ENCODE measurements at places on chromosomes 12 and 14.

GRCh38 chr12:72612171-72612570 is 340.0 kb downstream of the TRHDE start:
- H3K36me3 ChIP-seq: no peaks in the 10 kb centered on the region
- H3K4me3 ChIP-seq: no peak overlapping the region
- H3K27me3 ChIP-seq: no peaks in the 10 kb centered on the region
- DNase-seq: peak; percentile 80

DNA sequence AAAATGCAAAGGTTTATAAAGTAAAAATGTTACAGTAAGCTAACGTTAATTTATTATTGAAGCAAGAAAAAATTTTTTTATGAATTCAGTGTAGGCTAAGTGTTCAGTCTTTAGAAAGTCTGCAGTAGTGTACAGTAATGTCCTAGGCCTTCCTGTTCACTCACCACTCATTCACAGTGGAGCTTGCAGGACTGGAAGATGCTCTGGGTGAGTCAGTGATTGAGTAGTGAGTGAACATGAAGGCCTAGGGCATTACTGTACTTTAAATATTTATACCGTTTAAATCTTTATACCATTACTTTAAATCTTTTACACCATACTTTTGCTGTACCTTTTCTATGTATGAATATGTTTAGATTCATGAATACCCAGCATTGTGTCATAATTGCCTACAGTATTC is 120.3 kb upstream of the SLC38A4 start:
- no peaks in the 10 kb centered on the region for H3K4me1 ChIP-seq
- no peak for DNase-seq
- no peak overlapping the region for H3K4me3 ChIP-seq
- H3K36me3 ChIP-seq: no peaks in the 10 kb centered on the region
- H3K27ac ChIP-seq: no peak overlapping the region

DNA sequence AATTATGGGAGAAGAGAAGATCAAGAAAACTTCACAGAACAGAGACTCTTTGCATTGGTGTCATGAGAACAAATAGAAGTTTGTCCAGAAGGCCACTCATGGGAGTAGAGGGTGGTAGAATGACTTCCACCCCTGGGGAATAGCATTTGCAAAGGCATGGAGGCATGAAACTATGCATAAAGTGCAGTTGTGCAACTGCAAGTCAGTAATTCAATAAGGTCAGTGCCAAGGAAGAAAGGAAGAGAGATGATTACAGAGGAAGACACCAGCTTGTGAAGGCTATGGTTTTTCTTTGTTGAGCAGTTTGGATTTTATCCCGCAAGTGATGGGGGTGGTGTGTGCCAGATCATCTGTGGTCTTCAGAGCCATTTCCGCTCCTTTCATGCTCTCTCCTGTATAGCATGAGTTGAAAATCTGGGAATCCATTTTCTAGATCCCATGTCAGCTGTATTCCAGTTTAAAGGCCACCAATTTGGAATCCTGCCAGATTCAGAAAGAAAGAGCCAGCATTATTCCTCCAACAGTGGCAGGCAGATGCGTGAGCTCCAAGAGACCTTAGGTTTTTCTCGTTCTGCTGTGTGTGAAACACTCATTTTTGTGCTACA is 67.6 kb upstream of the GRIN2B start:
- H3K36me3 ChIP-seq: no peaks in the 10 kb centered on the region
- H3K27me3 ChIP-seq: no peaks in the 10 kb centered on the region

DNA sequence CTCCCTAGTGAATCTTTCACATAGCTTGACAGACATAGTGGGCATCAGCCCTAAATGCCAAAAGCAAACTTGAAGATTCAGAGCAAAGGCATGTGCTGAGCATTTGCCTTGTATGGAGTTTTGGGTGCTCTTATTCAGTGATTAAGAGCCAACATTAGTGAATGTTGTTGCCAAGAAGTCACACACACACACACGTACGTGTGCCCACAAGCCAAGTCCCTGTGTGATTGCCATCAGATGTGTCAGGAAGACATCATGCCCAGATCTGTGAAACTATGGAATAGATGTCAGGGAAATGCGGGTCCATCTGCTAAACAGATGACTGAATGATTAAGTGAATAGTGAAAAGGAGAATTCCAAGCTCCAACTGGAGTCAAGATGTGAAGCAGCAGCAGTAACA is 149.0 kb downstream of the AKAP6 start:
- no peak overlapping the region for H3K27ac ChIP-seq
- no peaks in the 10 kb centered on the region for H3K36me3 ChIP-seq
- no peak overlapping the region for H3K4me3 ChIP-seq
- no peaks in the 10 kb centered on the region for H3K27me3 ChIP-seq

GRCh38 chr12:77835969-77836368 is 5.3 kb downstream of the NAV3 start:
- H3K4me3 ChIP-seq: no peak overlapping the region
- no peaks in the 10 kb centered on the region for H3K4me1 ChIP-seq
- no peaks in the 10 kb centered on the region for H3K36me3 ChIP-seq
- H3K27me3 ChIP-seq: no peaks in the 10 kb centered on the region
- no peak for DNase-seq

DNA sequence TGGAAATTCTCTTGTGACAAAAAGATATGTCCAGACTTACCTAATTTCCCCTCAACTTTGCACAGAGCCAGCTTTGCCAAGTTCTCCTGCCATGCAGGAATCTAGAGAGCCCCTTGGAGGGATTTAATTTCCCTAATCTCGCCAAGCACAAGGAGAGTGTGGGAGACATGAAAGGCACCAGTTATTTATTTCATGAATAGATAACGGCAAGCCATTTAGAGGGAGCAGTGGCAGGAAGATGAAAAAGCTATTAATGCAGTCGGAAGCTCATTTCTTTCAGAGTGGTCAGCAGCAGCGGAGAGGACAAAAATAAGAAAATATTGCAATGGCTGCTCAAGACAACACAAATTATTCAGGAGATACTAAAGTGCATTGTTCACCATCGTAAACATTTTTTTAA is 150.9 kb upstream of the WSCD2 start:
- no peak overlapping the region for H3K27ac ChIP-seq
- H3K27me3 ChIP-seq: no peaks in the 10 kb centered on the region
- no peak for DNase-seq
- no peak overlapping the region for H3K4me3 ChIP-seq
- no peaks in the 10 kb centered on the region for H3K36me3 ChIP-seq

- no peaks in the 10 kb centered on the region for H3K27me3 ChIP-seq
- no peaks in the 10 kb centered on the region for H3K36me3 ChIP-seq
- peaks cover 3% of the 10 kb centered on the region for H3K4me1 ChIP-seq
- H3K4me3 ChIP-seq: no peak overlapping the region
- no peak for DNase-seq
Observed at GRCh38 chr12:14694970-14695369, 1.4 kb downstream of the GUCY2C start.

GRCh38 chr12:49867570-49868341 is 24.9 kb upstream of the BCDIN3D start:
- DNase-seq: no peak
- no peak overlapping the region for H3K4me3 ChIP-seq
- no peak overlapping the region for H3K27ac ChIP-seq
- H3K27me3 ChIP-seq: no peaks in the 10 kb centered on the region
- H3K4me1 ChIP-seq: no peaks in the 10 kb centered on the region
- H3K36me3 ChIP-seq: no peaks in the 10 kb centered on the region

DNA sequence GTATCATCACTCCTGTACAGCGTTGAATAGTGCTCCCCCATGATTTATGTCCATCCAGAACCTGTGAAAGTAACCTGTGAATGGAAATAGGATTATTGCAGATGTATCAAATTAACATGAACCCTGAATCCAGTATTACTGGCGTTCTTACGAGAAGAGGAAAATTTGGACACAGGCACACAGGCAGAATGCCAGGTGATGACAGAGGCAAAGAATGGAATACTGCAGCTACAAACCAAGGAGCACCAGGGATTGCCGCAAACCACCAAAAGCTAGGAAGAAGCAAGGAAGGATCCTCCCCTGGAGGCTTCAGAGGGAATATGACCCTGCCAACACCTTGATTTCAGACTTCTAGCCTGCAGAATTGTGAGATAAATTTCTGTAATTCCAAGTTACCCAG is 113.5 kb upstream of the EGLN3 start:
- H3K27me3 ChIP-seq: peaks cover 2% of the 10 kb centered on the region
- H3K36me3 ChIP-seq: no peaks in the 10 kb centered on the region
- peaks cover 1% of the 10 kb centered on the region for H3K4me1 ChIP-seq

DNA sequence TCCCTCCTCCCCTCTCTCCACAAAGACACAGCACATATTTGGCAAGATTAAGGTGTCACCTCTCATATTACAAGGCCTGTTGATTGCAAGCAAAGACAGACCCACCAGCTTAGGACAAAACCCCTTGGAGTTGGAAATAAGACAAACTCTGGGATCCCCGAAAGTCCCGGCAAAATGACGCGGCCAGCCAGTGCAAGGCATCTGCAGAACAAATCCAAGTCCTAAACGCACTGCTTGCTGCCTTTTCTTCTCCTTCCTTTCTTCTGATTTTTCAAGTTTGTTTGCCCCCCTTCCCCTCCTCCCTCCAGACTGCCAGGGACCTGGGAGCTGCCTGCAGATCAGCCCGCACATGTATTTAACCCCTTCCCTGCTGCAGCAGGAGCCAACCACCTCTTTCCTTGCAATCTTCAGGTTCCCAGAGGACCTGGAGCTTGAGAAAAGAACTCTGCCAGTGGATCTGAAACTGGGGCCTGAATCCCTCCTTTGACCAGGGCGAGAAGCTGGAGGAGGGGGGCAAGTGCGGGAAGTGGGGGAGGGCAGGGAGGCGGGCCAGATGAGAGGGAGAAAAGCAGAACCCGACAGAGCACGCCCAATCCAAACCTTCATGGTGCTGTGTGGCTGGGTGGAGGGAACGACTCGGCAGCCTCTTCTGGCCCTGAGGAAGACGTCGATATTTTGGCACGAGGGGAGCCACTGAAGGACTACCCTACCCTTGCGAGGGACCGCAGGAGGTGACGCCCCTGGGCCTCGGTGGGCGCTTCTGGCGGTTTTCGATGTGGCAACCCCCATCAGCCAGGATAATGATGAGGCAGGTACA is 2.0 kb upstream of the NTF3 start:
- no peak overlapping the region for H3K27ac ChIP-seq
- peak overlapping the region; percentile 20 for H3K4me3 ChIP-seq
- DNase-seq: no peak
- peaks cover 8% of the 10 kb centered on the region for H3K4me1 ChIP-seq
- no peaks in the 10 kb centered on the region for H3K36me3 ChIP-seq

DNA sequence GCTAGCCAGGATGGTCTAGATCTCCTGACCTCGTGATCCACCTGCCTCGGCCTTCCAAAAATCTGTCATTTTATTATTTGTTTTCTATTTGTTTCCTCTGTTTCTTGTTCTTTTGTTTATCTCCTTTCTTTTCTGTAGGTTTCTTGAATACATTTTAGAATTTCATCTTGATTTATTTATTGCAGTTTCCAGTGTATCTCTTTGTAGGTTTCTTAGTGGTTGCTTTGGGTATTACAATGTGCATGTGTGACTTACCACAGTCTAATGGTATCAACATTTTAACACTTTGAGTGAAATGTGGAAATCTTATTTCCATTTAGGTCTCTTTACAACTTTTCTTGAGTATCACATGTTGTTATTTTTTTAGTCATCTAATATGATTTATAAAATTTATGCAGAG is 29.9 kb upstream of the MUCL1 start:
- DNase-seq: no peak
- H3K4me1 ChIP-seq: no peaks in the 10 kb centered on the region
- no peak overlapping the region for H3K27ac ChIP-seq

- no peak overlapping the region for H3K4me3 ChIP-seq
- no peak overlapping the region for H3K27ac ChIP-seq
- H3K4me1 ChIP-seq: peaks cover 1% of the 10 kb centered on the region
- H3K27me3 ChIP-seq: no peaks in the 10 kb centered on the region
- no peak for DNase-seq
Observed at GRCh38 chr14:104156142-104156541, 17.8 kb downstream of the KIF26A start.

- no peaks in the 10 kb centered on the region for H3K27me3 ChIP-seq
- no peaks in the 10 kb centered on the region for H3K4me1 ChIP-seq
- H3K27ac ChIP-seq: no peak overlapping the region
- no peaks in the 10 kb centered on the region for H3K36me3 ChIP-seq
- peak overlapping the region; percentile 52 for H3K4me3 ChIP-seq
Observed at GRCh38 chr12:121889274-121889624, 659 bp downstream of the PSMD9 start.

Data from iPS DF 6.9 (cell line).